PC-9 (cell line): ENCODE measurements at places on chromosomes 11 and 22.

GRCh38 chr11:16763746-16764145, 25.3 kb downstream of the C11orf58 start:
- no peak for DNase-seq

- no peak for DNase-seq
Measured at GRCh38 chr22:27270818-27271510, 530.6 kb downstream of the MN1 start.

GRCh38 chr11:1931341-1932104, 12.0 kb downstream of the TNNT3 start:
- DNase-seq, result no peak

DNA sequence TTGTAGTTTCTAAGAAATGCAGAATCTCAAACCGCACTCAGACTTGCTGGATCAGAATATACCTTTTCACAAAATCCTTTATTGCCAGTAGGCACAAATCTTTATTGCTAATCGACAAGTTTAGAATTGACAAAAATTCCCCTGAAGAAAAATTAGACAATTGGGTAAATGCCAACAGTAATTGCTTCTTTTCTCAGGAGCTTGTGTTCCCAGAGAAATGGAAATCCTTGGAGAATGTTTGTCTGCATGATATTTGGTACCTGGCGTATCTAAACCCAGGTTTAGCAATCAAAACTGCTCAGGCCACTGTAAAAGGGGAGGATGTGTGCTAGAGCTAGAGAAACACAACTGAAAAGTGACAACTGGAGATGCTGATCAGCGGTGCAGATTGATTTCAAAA, at the start of gene OR8G5:
OR8G5 (plus strand) TSS at position 301 of the 400 bp plus-strand sequence. CDS start 8,556 bp downstream, outside the sequence.
- no peak for DNase-seq
